Stimulated activated CD8-positive, alpha-beta memory T cell treated with anti-CD3 and anti-CD28 coated beads, Interleukin-2, amount 100 ng/mL, for 1 hour (primary cell): ENCODE measurements at places on chromosomes 2 and 18.

GRCh38 chr18:79479761-79480161 lies 84.0 kb downstream of the NFATC1 start:
- DNase-seq = no peak

GRCh38 chr18:58061349-58061748 lies 17.3 kb downstream of the NEDD4L start:
- DNase-seq = no peak

GRCh38 chr2:100060875-100061274 lies 81.5 kb downstream of the AFF3 start:
- DNase-seq = no peak

GRCh38 chr2:144582651-144583380 lies 62.9 kb upstream of the ZEB2 start:
- no peak for DNase-seq

GRCh38 chr18:50711386-50711785 lies 108.4 kb downstream of the MRO start:
- DNase-seq = no peak

- DNase-seq = no peak
Observed at GRCh38 chr18:38557006-38557405, 991.4 kb upstream of the CELF4 start.

GRCh38 chr2:98492441-98492840 lies 47.8 kb downstream of the INPP4A start:
- DNase-seq = no peak
